ENCODE measurements at places on chromosomes 5 and 9. TPM values are rescaled to one million over a fixed set of nuclear protein-coding genes. Genes with fewer than 3 reads are reported as not detected.

DNA sequence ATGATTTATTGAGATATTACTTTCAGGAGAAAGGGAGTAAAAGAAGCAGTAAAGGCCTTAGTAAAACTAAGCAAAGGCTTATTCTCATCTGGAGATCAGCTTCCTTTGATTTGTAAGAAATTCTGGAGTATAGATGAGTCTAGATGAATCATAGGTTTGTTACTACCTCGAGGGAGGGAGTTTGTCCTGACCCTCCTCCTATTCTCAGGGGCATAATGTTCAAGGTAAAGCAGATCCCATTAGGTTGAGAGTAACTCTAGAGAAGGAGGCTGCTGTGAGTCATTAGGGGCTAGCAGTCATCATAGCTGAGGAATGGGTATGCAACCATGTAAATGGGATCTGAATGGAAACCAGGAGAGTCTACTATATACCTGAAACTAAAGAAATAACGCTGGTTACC is 155.5 kb upstream of the MOCS2 start:
- no peak for DNase-seq

DNA sequence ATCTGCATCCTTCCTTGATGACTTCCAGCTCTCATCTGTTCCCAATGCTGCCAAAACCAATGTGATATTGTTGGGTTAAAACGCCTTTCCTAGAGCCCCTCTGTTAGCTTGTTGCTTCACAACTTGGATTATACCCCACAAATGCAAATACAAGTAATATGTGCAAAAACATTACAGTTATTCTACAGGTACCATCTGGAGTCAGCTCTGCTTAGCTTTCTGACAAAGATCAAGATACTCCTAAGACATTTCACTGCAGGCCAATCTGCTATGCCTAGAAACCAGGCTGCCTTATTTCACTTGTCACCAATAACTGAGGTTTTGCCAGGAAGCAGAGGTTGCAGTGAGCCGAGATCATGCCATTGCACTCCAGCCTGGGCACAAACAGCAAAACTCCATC is 36.9 kb upstream of the ACO1 start:
- no peak for DNase-seq

DNA sequence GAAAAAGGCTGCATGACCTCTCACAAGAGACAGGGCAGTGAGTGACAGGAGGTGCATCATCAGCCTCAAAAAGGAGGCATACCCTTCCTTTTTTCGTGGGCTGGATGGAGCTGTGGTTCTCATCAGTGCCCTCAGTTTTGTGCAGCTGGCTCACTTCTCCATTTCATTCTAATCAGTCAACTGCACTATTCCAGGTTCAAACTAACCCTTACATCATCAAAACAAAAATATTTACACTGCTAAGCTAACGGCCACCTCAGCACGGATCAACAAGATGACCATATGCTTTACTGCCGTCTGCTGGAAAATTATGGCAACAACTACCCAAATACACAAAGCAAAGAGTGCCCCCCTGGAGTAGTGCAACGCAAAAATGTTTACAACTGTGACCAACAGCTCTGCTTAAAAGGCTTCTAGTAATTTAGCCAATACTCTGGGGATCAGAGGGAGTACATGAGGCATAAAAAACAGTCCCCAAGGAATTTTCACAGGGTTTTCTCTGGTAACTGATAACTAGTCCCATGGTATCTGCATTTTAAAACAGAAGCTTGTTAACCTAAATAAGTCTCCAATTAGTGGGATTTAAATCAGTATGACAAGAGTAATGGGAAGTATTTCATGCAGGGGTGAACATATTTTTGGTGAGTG is 10.8 kb downstream of the KCNV2 start:
- no peak for DNase-seq

GRCh38 chr9:37921168-37921510 is 17.2 kb upstream of the SLC25A51 start:
- DNase-seq = peak; percentile 18

DNA sequence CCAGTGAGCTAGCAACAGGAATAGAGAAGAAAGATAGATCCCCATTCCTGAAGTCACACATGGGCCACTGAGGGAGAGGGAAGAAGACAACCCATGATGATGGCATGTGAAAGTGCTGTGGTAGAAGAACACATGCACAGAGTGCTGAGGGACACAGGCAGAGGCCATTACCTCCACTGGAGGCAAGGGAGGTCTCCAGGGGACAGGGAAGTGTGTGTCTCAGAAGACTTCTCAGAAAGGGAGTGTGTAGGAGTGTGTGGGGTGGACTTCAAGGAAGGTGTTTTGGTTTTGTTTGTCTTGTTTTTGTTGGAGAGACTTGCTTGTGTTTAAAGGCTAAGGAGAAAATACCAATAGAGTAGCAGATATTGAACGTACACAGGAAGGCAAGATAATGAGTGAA is 77.0 kb upstream of the SMARCA2 start:
- DNase-seq = no peak

GRCh38 chr5:61342071-61342501 is 10.0 kb downstream of the ZSWIM6 start:
- DNase-seq = no peak

GRCh38 chr9:130988905-130989304 is 20.1 kb upstream of the LAMC3 start:
- DNase-seq = no peak

DNA sequence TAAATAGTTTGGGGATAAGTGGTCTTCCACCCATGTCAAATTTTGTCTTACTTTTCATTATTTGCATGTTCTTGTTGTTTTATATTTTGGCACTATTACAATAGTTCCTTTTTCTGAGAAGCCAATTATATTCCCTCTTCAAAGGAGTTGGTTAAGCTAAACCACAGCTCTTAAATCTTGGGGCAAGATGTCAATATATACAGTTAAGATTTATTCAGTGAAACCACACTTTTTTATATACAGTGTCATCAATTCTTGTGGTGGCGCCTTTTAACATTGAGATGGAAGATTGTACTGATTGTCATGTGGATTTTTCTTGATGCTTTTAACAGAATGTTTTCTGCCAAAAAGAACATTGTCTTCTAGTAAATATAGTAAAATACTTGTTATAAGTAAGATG is 104.1 kb downstream of the MTREX start:
- no peak for DNase-seq

- DNase-seq = peak; percentile 37
These were observed 19.8 kb upstream of the NRARP start for GRCh38 chr9:137321726-137322361.

- DNase-seq = no peak
These were observed 119.7 kb upstream of the PJA2 start for GRCh38 chr5:109529520-109529919.

GRCh38 chr5:179869101-179869500 is 10.5 kb upstream of the MRNIP start:
- DNase-seq = no peak

DNA sequence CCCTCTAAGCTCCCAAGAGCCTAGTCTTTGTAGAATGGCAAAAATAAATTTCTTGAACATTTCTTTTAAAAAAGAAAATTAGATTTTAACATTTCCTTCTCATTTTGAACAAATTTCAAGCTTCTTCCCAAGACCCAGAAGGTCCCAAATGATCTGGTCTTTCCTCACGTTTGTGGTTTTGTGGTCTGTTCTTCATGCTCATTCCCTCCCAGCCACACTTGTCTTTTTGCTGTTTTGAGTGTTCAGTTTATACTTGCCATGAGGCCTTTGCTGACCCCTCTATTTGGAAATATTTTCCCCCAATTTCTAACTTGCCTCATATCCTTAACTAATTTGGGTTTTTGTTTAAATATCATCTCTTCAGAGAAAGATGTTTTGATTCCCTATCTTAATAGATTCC is 133.4 kb upstream of the PAPPA start:
- DNase-seq = no peak

- no peak for DNase-seq
These were observed 206.2 kb downstream of the NDUFS4 start for GRCh38 chr5:53766673-53767072.

DNA sequence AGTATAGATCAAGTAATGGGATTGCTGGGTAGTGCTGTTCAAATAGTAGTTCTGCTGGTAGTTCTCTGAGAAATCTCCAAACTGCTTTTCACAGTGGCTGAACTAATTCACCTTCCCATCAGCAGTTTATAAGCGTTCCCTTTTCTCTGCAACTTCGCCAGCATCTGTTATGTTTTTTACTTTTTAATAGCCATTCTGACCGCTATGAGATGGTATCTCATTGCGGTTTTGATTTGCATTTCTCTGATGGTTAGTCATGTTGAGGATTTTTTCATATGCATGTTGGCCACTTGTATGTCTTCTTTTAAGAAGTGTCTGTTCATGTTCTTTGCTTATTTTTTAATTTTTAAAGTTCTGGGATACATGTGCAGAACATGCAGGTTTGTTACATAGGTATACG is 279.2 kb upstream of the NREP start:
- DNase-seq = no peak

- no peak for DNase-seq
These were observed 119.0 kb downstream of the ZCCHC7 start for GRCh38 chr9:37239224-37239859.

DNA sequence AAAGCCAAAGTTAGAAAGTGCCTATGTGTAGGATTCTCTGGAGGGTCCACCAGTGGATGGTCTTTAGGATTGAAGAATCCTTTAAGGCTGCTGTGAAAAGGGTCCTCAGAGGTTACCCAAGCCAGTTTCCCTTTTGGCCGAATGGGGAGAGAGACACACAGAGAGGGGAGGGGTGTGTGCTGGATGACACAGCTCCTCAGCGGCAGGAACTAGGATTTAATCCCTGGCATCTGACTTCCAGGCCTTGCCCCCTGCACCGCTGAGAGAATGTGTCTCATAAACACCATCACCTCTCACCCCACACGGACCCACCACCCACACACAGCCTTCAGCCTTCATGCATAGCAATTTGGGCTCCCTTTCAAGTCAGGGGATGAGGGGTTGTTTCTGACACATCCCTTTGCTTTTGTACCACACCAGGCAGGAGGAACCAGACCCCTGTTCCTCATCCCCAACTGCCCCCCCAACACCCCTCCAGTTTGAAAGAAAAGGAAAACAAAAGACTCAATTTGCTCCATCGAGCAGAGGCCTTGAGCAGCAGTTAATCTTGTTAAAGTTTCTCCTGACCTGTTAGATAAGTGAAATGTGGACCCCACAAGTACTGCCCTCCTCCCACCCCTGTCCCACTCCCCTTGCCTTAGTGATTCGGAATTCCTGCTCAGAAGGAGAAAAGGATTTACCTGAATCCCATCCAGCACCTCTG is 4.0 kb downstream of the PAPPA start:
- DNase-seq = no peak

Gene BTNL3
- total RNA-seq = 7.4 TPM

Gene OR2K2
- total RNA-seq = not detected

Gene IRGM
- not detected for total RNA-seq

Gene CDH6
- total RNA-seq = 0.88 TPM

Gene OBP2B
- total RNA-seq = not detected

Gene CYSRT1
- 1.9 TPM for total RNA-seq
